Mucosa of descending colon (tissue), 3 donors: ENCODE measurements at places on chromosomes 3 and 15.

GRCh38 chr3:36866368-36866767 is 78.5 kb downstream of the TRANK1 start:
- DNase-seq, result no peak

GRCh38 chr3:161689584-161690298 is 193.1 kb downstream of the OTOL1 start:
- no peak for DNase-seq

GRCh38 chr15:66154581-66154980 is 99.0 kb downstream of the MEGF11 start:
- DNase-seq, result no peak

DNA sequence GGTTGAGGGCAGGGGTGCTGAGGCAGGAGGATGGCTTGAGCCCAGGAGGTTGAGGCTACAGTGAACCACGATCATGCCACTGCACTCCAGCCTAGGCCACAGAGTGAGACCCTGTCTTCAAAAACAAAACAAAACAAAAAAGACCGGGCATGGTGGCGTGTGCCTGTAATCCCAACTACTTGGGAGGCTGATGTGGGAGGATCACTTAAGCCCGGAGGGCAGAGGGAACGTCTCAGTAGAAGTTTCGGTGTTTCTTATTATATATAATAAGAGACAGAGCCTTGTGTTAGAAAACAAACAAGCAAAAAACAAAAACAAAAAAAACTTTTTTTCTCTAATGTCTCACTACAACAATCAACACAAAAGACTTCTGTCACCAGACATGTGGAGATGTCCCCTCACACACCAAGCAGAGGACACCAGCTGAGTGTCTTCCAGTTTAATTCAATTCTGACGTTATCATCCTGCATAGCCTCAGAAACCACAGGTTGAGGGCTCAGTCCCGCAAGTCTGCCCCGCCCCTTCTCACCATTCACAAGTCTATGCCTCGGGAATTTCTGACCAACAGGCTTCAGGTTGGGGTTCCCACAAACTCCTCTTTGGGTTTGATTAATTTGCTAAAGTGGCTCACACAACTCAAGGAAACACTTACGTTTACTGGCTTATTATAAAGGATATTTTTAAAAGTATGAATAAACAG is 24.0 kb upstream of the EIF4A2 start:
- DNase-seq, result no peak

GRCh38 chr3:11140030-11140712 is 14.1 kb upstream of the HRH1 start:
- DNase-seq, result peak; percentile 75

DNA sequence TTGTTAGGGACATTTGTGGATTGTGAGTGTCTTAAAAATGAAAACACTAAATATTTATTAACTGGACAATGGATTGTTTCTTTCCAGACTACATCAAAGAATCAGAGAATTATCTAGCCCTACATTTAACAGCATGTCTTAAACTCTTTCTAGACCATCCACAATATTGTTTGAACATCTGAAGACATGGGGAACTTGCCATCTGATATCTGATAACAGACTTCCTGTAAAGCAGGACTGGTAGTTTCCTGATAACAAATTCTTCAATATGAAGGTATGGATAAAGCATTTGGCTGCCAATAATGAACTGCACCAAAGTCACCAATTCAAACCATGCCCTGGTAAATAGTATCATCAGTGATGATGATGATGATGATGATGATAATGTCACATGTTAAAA is 26.2 kb upstream of the HACD2 start:
- DNase-seq, result no peak

DNA sequence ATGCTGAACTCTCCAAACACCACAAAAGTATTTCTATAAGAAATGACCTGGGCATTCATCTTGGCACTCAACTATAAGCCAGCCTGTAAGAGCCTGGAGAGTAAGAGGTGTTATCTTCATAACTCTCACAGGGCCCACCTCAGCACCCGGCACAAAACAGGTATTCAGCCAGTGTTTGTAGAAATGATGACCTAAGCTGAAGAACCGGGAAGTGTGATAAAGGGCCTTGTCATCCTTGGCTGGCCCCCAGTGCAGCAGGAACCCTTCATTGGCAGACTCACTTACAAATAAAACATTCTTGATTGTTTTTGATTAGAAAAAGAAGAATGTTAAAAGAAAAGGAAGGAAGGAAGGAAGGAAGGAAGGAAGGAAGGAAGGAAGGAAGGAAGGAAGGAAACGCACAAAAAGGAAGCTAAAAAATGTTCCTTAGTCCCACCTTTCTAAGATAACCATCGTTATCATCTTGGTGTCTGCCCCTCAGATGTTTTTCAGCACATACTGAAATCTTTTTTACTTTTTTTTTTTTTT is 52.1 kb downstream of the DAPK2 start:
- no peak for DNase-seq

GRCh38 chr3:188369526-188369925 is 215.6 kb downstream of the LPP start:
- DNase-seq, result no peak

DNA sequence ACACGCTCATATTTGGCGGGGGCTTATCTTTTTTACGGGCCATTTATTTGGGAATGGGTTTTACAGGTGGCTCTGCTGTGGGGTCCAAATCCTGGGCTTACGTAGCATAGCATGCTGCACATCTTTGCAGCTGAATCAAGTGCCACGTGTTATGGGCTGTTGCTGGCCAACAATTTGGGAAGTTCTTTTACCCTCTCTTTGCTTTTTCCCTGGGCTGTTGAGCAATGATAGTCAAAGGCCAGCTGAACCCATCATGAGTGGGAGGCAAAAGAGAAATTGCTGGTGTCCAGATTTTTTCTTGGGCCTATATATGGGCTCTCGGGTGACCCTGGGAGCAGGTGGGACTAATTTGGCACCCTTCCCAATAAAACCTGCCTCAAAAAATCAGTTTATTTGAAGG is 209.3 kb upstream of the SATB1 start:
- no peak for DNase-seq

DNA sequence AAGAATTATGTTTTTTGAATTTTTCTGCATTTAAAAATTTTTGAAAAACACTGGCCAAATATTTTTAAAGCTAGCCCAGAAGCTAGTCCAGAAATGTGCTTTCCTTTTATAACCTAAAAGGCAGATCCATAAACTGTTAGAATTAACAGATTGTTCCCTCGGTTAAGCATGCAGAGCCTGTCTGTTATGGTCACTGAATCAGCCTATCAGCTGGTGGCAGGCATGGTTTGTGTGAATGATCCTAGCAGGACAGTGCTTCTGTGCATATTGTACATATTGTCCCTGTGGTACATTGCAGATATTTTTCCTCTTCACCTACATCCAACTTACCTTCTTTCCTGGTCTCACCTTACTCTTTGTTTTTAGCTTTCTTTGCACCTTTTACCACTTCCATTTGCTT is 53.3 kb downstream of the RARB start:
- DNase-seq, result no peak

GRCh38 chr3:55190331-55190730 is 262.5 kb upstream of the LRTM1 start:
- DNase-seq, result no peak

DNA sequence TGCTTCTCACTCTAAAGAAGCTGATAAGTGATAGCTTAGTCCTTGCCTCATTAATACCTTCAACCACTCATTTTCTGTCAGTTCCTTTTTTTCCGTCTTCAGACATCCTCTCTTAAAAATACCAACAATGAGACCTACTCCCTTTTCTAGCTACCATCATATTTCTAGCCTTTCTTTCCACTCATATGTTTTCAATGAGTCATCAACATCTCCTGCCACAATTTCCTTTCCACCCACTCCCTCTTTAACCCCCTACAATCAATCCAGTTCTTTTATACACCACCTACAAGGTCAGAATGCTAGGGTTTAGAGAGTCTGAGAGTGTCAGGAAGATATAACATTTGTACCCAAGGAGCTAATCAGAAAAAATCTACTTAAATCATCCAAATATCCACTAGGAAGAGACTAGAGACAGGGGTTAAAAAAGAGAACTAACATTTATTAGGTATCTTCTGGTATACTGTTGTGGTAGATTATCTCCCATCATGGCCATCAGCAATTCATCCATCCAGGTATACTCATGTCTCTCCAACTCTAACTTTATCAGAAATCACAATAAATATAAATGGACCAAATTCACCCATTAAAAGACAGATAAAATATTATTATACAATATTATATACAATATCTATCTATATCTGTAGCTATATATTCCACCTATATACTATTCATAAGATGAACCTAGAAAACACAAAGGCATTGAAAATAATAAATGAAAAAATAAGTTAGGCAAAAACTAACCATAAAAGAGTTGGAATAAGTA is 42.5 kb downstream of the MYLK start:
- no peak for DNase-seq

DNA sequence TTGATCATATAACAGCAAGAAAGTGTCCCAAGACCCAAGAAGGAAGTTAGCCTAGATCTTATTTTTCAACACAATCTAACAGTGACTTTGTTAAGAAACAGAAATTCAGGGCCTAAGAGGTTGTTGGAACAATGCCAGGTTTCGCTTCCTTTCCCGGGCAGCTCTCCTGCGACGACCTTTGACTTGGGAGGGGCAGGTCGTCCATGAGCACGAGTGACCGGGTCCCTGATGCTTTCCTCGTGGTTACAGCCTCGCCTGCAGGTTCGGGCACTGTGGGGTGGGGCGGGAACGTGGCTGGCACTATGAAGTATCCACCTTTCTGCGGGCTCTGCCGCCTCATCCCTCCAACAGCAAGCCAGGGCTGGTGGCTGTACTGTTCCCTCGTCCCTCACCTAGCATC is 90.1 kb upstream of the RGMA start:
- DNase-seq, result peak; percentile 72

- DNase-seq, result no peak
These were observed 458.2 kb upstream of the MDFIC2 start for GRCh38 chr3:70770650-70771049.

- peak; percentile 19 for DNase-seq
These were observed 609 bp upstream of the TBC1D23 start for GRCh38 chr3:100260081-100260684.

DNA sequence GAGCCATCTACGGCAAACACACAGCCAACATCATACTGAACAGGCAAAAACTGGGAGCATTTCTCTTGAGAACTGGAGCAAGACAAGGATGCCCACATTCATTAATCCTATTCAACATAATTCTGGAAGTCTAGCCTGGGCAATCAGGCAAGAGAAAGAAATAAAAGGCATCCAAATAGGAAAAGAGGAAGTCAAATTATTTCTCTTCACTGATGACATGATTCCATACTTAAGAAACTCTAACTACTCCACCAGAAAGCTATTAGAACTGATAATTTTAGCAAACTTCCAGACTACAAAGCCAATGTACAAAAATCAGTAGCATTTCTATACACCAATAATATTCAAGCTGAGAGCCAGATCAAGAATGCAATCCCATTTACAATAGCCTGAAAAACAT is 17.3 kb upstream of the ENTPD3 start:
- no peak for DNase-seq

- DNase-seq, result no peak
These were observed 24.8 kb downstream of the AKAP13 start for GRCh38 chr15:85404918-85405866.

GRCh38 chr3:103048068-103048722 is 613.4 kb downstream of the ZPLD1 start:
- no peak for DNase-seq

- peak; percentile 82 for DNase-seq
These were observed 730 bp upstream of the ZNF710 start for GRCh38 chr15:90000186-90001001.

- no peak for DNase-seq
These were observed 24.8 kb upstream of the RBMS3 start for GRCh38 chr3:29255854-29256696.

DNA sequence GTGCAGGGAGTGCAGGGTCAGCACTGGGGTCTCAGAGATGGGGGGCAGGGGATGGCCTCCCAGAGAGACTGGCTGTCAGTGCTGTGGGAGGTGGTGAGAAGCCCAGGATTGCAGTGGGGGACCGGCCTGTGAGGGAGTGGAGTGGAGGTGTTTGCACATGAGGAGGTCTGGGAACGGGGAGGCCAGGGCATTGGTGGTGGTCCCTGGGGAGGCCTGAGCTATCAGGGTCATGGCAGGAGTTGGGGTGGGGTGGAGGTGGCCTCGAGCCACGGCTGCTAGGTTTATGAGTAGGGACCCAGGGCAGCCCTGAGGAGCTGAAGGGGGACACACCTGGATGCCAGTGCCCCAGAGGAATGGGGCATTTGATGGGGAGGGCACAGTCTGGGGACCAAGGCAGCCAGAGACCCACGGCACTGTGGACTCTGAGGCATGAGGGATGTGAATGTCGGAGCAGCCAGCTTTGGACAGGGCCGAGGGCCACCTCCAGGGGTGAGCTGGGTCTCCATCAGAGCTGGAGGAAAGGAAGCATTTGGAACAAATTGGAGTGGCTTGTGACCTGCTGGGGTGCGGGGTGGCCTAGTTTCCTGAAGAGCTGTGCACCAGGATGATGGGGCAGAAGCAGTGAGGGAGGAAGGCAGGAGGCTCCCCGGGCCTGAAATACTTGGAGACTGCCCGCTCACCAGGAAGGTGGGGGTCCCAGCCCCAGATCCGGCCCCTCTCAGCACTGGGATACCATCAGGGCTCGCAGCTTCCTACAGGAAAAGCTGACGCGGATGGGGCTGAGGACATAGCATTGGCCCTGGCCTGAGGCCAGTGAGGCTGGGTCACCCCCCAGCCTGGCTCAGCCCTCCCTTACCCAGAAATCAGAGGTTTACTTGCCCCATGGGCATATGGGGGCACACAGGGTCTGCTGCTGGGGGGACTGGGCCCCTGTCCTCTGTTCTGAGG is 9.5 kb upstream of the CSPG4 start:
- no peak for DNase-seq

GRCh38 chr3:153038367-153038766 is 123.7 kb upstream of the RAP2B start:
- no peak for DNase-seq

GRCh38 chr15:63933522-63933921 is 99.8 kb upstream of the HERC1 start:
- no peak for DNase-seq

- no peak for DNase-seq
These were observed 119.0 kb downstream of the BBX start for GRCh38 chr3:107641572-107642307.

GRCh38 chr3:63857311-63857710 is 6.3 kb downstream of the THOC7 start:
- no peak for DNase-seq

DNA sequence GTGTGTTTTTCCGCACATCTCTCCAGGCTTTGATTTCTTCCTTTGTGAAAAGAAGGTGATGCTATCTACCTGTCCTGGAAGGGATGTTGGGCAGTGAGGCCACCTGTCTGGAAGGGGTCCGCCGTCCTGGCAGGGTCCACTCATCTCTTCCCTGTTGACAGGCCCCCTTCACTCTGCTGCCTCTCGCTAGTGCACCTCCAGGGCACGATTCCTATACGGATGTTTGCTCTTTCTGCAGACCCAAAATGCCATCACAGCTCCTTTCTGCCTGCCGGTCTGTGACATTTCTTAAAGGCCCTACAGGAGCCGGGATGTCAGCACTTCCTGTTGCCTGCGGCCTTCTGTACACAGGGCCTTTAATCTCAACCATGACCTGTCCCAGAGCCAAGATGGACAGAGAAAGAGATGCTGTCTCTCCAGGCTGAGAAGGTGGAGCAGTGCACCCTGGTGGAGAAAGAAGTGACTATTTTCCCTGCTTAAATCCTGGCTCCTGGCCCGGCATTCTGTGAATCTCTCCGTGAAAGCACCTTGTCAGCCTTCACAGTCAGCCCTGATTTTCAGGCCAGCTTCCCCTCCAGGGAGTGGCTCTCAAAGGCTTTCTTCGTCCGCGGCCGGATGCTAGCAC is 7.4 kb downstream of the FAM3D start:
- no peak for DNase-seq

- no peak for DNase-seq
These were observed 532.8 kb upstream of the TGFBR2 start for GRCh38 chr3:30073622-30074021.
